ENCODE measurements at places on chromosomes 7 and 10.
A peak's percentile ranks its signal among the peaks of the same experiment; 100 is the strongest.

DNA sequence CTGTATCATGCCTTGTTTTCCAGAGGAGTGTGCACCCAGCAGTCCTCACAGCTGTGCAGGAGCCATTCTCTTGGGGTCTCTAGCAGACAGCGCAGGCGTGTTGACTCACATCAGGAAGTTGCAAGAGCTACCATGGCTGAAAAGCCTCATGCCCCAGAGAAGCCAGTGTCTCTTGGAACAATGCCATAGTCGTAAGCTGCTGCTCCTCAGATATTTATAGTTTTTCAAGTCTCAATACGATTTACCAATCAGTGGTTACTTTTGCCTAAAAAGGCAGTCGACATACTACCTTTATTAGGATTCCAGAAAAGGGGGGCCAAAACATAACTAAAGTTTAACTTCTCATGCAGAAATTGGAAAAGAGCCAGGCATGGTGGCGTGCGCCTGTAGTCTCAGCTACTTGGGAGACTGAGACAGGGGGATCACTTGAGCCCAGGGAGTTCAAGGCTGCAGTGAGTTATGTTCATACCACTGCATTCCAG lies 407.7 kb downstream of the PARD3 start:
- DNase-seq = peak; percentile 47

GRCh38 chr7:43869867-43870240 lies 537 bp upstream of the MRPS24 start:
- peak; percentile 79 for DNase-seq

DNA sequence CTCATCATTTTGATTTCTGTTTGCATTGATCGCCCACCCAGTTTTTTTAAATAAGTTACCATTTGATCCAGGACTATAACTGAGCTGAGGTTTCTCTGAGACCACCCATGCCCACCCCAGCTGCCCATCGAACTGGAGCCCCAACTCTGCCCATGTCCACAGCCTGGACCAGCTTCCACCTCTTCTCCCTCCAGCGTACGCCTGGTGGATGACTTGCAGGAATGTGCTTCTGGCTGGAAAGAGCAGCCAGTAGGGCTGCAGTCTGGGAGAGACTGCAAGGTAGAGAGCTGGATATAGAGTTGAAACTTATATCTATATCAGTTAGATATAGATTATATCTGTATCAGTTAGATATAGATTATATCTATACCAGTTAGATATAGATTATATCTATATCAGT lies 25.8 kb upstream of the LRRC18 start:
- DNase-seq = no peak

DNA sequence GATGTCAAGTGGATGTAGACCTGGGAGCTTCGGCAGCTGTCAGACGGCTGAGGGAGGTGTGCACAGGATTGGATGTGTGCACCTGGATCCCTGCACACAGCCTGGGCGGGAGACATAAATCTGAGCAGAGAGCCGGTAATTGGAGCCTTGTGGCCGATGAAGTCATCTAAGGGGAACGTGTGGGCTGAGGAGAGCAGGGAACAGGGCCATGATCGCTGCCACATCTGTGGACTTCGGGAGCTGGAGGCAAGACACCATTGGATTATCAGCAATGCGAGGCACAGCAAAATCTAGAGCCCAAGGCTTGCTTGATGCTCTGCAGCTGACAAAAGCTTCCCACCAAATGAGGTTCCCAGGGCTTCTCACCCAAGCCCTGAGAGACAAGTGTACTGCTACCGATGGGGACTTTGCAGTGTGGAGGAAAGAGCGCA lies 147.7 kb downstream of the PTPN20 start:
- DNase-seq = no peak

GRCh38 chr7:82325416-82325815 lies 118.2 kb downstream of the CACNA2D1 start:
- DNase-seq = no peak

DNA sequence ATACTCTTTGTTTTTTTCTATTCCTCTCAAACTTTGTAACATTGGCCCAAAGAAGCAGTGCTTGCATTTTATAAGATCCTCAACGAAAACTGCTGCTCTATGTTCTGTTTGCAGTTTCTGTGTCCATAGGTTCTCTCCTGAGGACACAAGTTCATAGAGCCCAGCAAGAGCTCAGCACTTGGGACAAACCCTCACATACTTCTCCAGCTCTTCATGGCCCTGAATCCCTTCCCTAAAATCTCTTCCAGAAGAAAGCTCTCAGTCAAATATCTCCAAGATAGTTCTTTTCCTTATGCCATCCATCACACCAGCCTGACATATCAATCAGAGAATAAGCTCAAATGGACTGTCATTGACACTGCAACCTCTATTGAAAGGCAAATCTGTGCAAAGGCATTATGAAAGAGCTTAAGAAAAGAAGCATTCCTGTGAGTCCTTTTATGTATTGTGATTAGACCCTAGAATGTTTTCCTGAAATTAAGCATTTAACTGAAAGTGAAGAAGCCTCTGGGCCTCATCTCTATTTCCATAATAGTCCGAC lies 405.5 kb downstream of the ANKRD7 start:
- DNase-seq = no peak

- no peak for DNase-seq
Measured at GRCh38 chr10:126049759-126050700, 153.7 kb downstream of the FANK1 start.

DNA sequence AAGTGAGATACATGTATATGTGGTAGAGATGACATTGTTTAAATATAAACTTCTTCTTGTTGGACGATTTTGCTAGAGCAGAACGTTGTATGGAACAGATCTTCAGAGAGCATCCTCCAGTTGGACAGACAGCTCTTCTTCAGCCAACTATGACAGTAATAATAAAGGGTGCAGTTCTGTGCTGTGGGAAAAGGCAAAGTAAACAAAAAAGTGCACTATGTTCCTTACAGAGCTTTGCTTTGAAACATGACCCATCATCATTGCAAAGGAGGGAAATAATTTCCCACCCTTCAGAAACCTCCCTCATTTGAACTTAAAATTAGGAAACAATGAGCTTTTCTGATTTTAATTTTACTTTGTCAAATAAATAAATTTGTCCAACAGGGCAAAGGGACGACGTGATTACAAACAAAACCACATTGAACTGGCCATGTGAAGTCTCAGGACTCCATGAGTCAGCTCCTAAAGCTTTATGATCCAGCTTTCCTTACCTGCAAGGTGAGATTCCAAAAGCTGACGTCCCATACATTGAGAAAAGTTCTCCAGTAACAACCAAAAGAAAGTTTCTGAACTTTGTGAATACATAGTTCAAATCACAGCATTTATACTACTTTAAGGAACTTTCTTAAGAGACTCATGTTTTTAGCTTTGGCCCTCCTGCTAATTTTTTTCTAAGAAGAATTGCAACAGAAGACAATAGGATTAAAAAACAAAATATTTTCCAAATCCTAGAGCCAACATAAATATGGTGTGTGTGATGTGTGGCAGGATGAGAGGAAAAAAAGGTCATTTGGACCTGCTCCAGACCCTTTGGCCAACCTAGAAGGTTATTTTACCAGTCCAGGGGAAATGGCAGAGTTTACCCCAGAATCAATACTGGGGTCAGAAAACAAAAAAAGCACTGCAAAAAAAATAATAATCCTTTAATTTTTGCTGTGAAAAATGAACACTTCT lies 565.4 kb upstream of the NRP1 start:
- no peak for DNase-seq

GRCh38 chr7:116122972-116123595 lies 87.3 kb upstream of the TES start:
- DNase-seq = no peak

DNA sequence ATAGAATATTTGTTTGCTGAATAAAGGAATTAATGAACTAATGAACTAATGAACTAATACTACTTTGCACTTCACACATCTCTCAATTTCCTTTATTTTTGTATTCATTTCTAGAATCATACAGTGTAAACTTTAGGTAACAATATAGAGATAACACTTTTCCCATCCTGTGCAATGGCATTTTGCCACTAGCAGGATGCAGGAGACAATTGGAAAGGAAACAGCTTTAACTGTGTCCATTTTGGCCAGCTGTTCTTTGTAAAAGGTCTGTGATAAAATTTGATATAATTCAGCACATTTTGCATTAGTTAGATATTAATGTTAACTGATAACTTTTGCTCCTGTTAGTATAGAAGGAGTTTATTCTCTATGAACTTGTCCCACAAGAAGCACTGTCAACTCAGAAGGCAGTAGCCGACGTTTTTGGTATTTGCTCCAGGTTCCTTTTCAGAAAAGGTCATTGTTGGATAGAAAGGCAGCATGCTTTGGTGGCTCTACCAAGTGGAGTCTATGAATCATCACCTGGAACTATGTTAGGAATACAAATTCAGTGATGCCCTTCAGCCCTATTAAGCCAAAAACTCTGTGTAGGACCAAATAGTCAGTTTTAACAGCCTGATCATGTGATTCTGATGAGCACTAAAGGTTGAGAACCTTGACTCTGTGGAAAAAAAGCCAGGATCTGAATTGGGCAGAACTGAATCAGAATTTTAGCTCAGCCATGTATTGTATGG lies 86.6 kb downstream of the NRG3 start:
- no peak for DNase-seq

DNA sequence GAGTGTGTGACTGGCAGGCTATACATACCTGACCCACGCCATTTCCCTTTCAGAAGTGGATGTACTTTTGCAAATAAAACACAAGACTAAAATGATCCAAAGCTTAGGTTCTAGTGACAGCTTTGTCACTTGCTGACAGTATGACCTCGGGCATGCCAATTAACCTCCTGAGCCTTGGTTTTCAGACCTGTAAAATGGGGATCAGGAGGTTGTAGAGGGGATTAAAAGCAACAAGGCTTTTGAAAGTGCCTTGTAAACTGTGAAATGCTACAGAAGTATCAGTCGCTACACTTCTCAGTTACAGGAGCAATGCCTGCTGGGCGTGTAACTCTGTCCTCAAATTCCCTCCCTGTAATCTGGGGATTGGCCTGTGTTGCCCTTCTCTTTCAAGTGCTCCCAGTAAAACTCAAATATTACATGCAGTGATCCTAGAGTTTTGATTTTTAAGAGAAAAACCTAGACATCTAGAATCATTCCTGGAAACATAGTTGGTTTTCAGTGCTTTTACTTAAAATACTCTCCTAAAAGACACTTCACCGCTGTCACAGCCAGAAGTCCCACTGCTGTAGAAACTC lies 8.8 kb upstream of the GRB10 start:
- DNase-seq = no peak

Data from HL-60 (cell line).